ENCODE measurements at places on chromosomes 1 and 21.

GRCh38 chr1:240771450-240771849 is 159.5 kb upstream of the GREM2 start:
- DNase-seq: no peak

DNA sequence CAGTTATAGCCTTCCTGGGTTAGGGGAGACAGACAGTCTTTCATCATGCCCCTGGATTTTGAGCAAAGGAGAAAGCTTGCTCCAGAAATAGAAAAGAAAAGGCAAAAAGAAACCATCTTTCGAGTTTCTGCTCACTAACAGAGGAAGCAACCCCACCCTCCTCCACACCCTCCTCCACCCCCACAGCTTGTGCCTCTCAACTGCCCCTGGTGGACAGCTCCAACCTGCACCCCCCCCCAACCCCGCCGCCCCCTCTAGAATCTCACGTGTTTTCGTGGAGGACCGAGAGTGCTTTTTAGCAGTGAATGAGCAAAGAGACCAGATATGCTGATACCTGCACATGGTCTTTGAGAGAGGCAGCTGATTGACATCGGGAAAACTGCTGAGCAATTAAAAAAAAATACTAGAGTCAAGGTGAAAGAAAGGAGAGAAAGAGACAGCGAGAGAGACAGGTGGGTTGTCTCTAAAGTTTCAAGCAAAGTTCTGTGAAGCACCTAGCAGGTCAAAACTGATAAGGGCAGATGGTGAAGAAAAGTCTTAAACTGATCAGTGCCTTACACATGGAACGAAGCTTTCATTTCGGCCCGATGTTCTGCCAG is 358.3 kb downstream of the KIF26B start:
- DNase-seq: no peak

GRCh38 chr1:89910780-89911179 is 84.1 kb upstream of the ZNF326 start:
- DNase-seq: no peak

DNA sequence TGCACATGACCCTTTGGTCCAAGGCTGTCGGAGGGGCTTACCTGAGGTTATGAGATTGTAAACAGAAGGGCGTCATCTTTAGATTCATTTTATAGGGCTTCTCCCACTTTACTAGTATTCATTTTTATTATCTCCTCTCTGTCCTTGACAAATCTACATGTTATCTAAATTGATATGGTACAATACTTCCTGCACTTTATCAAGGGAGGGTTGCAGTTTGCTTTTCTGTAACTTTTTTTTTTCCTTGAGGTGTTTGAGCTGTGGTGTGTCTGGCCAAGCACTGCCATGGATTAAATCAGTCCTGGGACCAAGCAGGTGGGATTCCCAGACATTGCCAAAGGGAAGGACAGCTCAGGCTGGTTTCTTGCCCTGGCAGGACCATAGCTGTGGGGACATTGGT is 32.0 kb upstream of the B3GALT5 start:
- DNase-seq: no peak

DNA sequence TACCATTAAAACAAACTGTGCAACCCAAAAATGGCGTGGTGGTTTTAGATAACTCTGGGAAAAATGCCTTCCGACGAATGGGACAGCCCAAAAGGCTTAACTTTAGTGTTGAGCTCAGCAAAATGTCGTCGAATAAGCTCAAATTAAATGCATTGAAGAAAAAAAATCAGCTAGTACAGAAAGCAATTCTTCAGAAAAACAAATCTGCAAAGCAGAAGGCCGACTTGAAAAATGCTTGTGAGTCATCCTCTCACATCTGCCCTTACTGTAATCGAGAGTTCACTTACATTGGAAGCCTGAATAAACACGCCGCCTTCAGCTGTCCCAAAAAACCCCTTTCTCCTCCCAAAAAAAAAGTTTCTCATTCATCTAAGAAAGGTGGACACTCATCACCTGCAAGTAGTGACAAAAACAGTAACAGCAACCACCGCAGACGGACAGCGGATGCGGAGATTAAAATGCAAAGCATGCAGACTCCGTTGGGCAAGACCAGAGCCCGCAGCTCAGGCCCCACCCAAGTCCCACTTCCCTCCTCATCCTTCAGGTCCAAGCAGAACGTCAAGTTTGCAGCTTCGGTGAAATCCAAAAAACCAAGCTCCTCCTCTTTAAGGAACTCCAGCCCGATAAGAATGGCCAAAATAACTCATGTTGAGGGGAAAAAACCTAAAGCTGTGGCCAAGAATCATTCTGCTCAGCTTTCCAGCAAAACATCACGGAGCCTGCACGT is 82.1 kb downstream of the PRDM2 start:
- no peak for DNase-seq

GRCh38 chr1:21346365-21347071 is 56.3 kb upstream of the ECE1 start:
- no peak for DNase-seq

DNA sequence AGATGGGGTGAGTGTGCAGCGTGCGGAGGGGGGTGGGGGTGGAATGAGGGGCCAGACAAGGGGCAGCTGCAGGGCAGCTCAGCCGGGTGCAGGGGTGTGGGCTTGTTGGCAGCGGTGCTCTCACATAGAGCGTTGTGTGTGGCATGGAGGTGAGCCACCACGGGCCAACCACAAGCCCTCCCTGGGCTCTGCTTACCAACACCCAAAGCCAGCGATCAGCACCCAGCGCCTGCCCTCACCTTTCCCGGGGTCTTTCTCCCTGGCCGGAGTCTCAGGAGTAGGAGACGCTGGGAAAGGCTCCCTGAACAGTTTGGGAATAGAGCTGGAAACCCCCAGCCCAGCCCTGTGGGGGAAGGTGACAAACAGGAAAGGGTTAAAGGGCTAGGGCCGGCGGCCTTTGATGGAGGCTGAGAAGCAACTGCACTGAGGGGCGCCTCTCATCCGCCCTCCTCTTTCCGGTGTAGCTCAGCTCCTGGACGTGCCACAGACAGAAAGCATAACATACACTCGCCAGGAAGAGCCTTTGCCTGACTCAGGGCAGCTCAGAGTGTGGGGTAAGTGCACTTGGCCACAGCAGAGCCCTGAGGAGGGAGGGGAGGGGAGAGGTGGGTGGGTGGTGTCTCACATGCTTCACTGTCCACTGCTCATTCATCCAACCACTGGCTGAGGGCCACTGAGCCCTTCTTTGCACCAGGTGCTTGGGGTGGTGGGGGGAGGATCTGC is 577 bp downstream of the IKBKE start:
- DNase-seq: no peak

DNA sequence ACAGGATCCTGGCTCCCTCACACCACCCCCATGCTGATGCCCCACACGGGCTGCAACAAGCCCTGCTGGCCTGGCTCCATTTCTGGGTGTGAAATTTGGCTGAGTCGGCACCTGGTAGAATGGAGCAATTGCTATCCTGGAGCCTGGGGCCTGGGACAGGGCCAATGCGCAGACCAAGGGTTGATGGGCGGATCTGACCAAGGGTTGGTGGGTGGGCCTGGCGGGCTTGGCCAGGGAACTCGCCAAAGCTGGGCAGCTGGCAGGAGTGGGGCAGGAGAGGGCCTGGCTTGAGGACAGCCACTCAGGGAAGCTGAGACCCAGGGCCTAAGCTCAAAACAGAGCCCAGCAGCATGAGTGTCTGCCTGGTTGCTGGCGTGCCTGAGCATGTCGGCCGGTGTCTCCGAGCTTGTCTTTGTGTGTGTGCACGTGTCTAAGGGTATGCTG is 70.9 kb upstream of the POU3F1 start:
- DNase-seq: no peak

DNA sequence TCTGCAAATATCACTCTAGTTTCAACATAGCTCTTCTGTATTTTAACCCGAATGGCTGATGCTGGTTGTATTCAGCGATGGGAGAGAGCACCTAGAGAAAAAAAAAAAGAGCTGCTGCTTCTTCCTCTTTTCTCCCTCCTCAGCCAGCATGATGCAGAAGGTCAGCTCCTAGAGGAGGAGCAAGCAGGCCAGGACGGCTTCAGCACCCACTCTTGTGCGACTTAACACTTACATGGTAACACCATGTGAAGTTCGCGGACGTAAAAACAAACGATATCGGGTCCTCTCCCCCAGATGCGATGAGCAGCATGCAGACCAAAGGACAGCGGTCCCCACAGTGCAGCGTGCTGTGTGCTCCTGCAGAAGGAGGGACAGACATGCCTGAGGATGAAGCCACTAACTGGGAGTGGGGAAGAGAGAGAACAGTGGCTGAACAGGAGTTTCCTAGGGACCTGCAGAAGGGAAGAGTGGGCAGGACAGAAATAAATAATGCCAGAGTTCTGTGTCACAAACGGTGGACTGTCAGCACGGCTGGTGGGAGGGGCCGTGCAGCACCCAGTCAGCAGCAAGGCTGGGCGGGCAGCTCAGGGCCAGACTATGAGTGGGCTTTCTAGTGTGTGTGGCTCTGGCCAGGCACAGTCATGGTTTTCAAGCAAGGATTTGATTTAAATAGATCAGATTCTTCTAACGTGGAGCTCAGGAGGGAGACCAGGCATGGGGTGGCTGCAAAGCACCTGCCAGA is 11.4 kb upstream of the B3GALT5 start:
- DNase-seq: no peak

GRCh38 chr1:171292799-171293198 is 21.2 kb upstream of the FMO4 start:
- DNase-seq: no peak

DNA sequence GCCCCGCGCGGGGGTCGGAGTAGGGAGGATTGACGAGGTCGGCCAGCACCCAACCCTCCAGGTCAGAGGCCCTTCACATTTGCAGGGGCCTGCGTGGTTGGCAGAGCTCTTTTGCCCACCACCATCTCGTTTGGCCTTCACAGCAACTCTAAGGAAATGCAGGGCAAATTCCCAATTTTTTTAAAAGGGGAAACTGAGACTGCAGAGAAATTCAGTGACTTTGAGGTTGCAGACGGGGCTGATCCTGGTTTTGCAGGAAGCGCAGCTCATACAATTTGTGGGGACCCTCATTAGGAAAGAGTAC is 430 bp upstream of the ACBD3 start:
- DNase-seq: no peak

- no peak for DNase-seq
Measured at GRCh38 chr1:202145068-202145743, 669 bp upstream of the ARL8A start.

DNA sequence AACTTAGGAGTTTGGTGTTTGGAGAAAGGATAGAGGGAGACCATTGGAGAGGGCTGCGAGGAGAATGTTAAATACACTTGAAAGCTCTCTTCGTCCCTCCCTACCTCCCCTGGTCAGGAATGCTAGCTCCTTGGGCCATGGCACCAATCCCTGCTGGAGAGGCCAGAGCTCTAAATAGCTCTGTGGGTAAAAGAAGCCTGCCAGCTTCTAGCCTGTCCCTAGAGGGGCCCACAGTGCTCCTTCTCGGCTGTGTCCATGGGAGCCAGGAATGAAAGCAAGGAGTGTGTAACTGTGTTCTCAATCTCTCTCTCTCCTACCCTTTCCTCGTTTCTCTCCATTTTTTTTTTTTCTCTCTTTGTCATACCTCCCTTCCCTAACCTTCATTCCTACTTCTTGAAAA is at the start of gene CCDC190:
TSS of gene CCDC190 (minus strand) at position 75 of the 400 bp plus-strand sequence. CDS start 1,529 bp downstream, outside the sequence.
- no peak for DNase-seq

GRCh38 chr1:204191456-204191855 is 4.8 kb downstream of the KISS1 start:
- DNase-seq: no peak

- no peak for DNase-seq
Measured at GRCh38 chr21:26849428-26850115, 4.4 kb upstream of the ADAMTS1 start.

DNA sequence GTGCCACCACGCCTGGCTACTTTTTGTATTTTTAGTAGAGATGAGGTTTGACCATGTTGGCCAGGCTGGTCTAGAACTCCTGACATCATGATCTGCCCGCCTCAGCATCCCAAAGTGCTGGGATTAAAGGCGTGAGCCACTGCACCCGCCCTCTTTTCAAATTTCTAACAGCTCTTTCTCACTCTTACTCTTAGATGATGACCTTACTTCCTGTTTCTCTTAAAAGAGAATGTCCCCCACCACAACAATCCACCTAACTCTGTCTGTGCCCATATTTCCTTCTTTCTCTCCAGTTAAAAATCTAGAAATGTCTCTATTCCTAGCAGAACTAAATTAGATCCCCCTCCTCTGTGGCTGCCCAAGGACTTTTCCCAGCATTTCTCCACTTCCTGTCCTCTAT is 46.6 kb upstream of the RGS2 start:
- no peak for DNase-seq

All from SK-N-MC (cell line).